GM23248 (cell line): ENCODE measurements at places on chromosomes 5 and 9. TPM values are rescaled to one million over a fixed set of nuclear protein-coding genes. Genes with fewer than 3 reads are reported as not detected.

GRCh38 chr5:80917631-80918030, 42.5 kb upstream of the RASGRF2 start:
- DNase-seq = no peak
- no peak overlapping the region for H3K27ac ChIP-seq
- no peaks in the 10 kb centered on the region for H3K27me3 ChIP-seq
- no peaks in the 10 kb centered on the region for H3K36me3 ChIP-seq

DNA sequence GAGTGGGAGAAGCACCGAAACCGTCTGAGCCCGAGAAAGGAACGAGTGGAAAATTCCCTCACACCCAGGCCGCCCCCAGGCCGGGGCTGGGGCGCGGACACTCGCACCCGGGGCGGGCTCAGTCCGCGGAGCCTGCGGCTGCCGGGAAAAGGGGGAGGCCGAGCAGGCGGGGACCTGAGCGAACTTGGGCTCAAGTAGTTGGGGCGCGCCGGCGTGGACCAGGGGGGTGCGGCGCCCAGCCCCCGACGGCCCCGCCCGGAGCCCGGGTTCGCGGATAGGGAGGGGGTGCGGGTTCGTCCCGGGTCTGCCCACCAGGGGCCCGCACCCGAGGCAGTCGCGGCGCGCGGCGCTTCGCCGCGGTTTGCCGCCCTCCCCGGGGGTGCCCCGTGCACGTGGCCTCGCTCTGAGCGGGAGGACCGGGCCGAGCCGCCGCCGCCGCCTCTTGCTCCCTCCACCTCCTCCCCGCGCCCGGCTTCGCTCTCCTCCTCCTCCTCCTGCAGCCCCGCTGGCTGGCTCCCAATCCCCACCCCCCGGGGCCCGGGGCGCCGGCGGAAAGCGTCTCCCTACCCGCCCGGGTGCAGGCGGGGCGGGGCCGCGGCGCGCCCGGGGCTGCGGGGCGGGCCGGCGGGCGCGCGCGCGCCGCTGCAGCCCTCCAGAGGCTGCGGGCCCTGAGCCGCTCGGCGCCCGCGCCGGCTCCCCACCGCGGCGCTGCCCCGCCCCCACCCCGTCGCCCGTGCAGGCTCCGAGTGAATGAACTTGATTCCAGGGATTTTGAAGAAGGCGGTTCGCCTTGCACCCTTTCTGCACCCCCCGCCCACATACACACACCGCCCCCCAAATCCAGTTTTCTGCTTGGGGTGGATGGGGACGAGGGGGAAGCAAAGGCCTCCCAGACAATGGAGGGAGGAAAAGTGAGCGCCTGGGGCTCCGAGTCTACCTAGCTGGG, 1.3 kb upstream of the NFIB start:
- no peak overlapping the region for H3K27ac ChIP-seq

SLF1 gene
- total RNA-seq = 4.3 and 6.1 TPM in 2 replicates

MCTP1 gene
- not detected in 2 replicates for total RNA-seq
